Activated T-cell treated with anti-CD3 and anti-CD28 coated beads, Interleukin-2, amount 50 U/mL, for 72 hours (primary cell): ENCODE measurements at places on chromosomes 1 and 21. TPM values are rescaled to one million over a fixed set of nuclear protein-coding genes. Genes with fewer than 3 reads are reported as not detected.

DNA sequence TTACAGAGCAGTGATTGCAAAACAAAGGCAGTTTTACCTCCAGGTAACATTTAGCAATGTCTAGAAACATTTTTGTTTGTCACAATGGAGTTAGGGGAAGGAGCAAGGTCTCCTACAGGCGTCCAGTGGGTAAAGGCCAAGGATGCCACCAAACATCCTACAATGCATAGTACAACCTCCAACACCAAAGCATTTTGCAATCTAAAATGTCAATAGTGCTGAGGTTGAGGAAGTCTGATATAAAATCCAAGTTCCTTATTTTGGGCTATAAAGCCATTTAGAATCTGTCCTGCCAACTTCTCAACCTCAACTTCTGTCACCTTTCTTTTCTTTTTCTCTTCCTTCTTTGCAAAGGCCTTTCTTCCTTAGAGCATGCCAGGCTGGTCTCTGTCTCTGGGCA is 111.2 kb downstream of the FASLG start:
- no peak for DNase-seq

PADI3 gene
- total RNA-seq = not detected

DNA sequence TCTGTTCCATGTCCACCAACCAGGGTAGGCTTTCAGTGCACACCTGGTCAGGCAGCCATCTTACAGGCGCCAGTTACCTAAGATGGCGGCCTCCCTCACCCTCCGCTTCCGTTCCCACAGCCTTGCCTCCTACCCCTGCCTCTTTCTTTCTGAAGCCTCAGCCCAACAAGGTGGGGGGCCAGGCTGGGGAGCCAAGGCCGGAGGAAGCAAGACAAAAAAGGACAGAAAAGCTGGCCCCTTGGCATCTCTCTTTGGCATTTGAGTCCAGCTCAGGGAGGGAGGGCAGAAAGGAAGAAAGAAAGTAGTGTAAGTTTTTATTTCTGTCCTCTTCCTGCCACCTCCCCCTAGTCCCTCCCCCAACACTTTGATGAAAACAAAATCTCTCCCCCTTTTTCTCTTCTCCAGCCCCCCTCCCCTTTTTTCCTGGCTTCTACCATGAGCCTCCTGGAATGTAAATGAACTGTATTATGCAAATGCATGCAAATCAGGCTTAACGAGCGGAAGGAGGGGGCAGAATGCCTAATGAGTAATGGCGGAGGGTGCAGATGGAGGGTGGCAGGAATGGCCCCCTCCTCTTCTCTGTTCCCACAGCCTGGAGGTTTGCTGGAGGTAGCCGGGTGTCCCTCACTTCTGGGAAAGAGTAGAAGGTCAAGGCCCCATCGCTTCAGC is 43.8 kb downstream of the RHBG start:
- DNase-seq = no peak

- DNase-seq = no peak
Observed at GRCh38 chr21:46532080-46532479, 72.8 kb downstream of the S100B start.

DNA sequence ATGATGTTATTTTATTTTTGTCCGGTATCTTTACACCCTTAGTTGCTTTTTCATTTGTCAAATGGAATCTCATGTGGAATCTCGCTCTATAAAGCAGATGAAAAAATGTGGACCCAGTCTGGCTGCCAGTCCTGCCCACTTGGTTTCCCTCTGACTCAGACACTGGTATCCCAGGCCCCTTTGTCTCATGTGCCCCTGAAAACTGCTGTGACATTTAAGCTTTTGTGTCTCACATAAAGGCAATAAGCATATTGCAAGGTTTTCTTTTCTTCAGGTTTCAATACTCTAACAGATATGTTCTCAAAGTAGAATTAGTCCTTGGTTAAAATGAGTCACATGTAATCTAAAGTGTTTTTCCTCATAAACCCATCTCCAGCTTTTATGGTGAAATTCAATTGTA is 183.3 kb downstream of the ST6GALNAC3 start:
- DNase-seq = peak; percentile 21

KCND3 gene
- total RNA-seq = not detected

ACTA1 gene
- total RNA-seq = not detected
